ENCODE measurements at places on chromosomes 1 and 21. TPM values are rescaled to one million over a fixed set of nuclear protein-coding genes. Genes with fewer than 3 reads are reported as not detected.
A peak's percentile ranks its signal among the peaks of the same experiment; 100 is the strongest.

DNA sequence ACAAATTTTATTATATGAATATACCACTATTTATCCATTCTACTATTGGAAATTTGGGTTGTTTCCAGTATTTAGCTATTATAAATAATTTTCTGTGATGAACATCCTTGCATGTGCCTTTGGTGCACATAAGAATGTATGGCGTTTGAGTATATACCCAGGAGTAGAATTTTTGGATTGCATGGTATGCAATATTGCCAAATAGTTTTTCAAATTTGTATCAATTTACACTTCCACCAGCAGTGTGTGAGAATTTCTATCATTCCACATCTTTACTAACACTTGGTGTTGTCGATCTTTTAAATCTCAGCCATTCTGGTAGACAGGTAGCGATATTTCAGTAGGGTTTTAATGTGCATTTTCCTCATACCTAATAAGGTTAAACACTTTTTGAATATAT lies 9.2 kb upstream of the FNBP1L start:
- DNase-seq, result no peak

Gene SV2A
- 0.51 TPM for total RNA-seq

Gene OR2M3
- total RNA-seq, result not detected

- DNase-seq, result no peak
These were observed 8.6 kb downstream of the RAP1A start for GRCh38 chr1:111628153-111628552.

Gene KCNK1
- total RNA-seq, result 4.2 TPM

GRCh38 chr1:167927046-167927754 lies 9.3 kb upstream of the DCAF6 start:
- DNase-seq, result no peak

GRCh38 chr1:33782776-33783175 lies 81.1 kb upstream of the HMGB4 start:
- no peak for DNase-seq

- DNase-seq, result no peak
These were observed 52.0 kb downstream of the CD2 start for GRCh38 chr1:116806245-116806644.

Gene COL6A2
- total RNA-seq, result 15.4 TPM

- no peak for DNase-seq
These were observed 37.3 kb upstream of the IL10 start for GRCh38 chr1:206809504-206810084.

Gene FCMR
- total RNA-seq, result 1.8 TPM

Gene MIXL1
- total RNA-seq, result not detected

Gene C1QTNF12
- 1.1 TPM for total RNA-seq

Gene CLEC20A
- not detected for total RNA-seq

GRCh38 chr1:232291681-232292080 lies 338.3 kb downstream of the SIPA1L2 start:
- no peak for DNase-seq

GRCh38 chr1:228894442-228894989 lies 159.2 kb downstream of the RHOU start:
- no peak for DNase-seq

DNA sequence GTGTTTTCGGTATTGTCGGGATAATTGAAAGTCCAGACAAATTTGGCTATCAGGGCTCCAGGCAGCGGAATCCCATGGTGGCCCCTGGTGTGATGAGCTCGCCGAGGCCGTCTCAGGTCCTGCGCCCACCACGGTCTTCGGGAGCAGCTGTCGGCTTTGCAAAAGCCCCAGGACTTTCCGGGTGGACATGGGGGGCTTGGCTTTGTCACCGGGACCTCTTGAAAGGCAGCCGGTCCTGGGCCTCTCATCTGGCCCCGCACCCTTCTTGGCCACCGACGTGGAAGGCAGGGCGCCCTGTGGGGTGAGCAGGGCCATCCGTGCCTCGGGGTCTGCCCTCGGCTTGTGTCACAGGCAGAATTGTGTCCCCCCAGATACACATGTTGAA lies 87.1 kb upstream of the ACTRT2 start:
- no peak for DNase-seq

Gene PRAMEF1
- not detected for total RNA-seq

GRCh38 chr1:94907136-94907535 lies 19.8 kb downstream of the CNN3 start:
- no peak for DNase-seq

- DNase-seq, result no peak
These were observed 15.8 kb downstream of the GADD45A start for GRCh38 chr1:67700692-67701410.

Gene CATSPERE
- 0.19 TPM for total RNA-seq

GRCh38 chr1:14112613-14113012 lies 412.6 kb downstream of the PRDM2 start:
- DNase-seq, result no peak

Gene TMEM201
- total RNA-seq, result 6.5 TPM

DNA sequence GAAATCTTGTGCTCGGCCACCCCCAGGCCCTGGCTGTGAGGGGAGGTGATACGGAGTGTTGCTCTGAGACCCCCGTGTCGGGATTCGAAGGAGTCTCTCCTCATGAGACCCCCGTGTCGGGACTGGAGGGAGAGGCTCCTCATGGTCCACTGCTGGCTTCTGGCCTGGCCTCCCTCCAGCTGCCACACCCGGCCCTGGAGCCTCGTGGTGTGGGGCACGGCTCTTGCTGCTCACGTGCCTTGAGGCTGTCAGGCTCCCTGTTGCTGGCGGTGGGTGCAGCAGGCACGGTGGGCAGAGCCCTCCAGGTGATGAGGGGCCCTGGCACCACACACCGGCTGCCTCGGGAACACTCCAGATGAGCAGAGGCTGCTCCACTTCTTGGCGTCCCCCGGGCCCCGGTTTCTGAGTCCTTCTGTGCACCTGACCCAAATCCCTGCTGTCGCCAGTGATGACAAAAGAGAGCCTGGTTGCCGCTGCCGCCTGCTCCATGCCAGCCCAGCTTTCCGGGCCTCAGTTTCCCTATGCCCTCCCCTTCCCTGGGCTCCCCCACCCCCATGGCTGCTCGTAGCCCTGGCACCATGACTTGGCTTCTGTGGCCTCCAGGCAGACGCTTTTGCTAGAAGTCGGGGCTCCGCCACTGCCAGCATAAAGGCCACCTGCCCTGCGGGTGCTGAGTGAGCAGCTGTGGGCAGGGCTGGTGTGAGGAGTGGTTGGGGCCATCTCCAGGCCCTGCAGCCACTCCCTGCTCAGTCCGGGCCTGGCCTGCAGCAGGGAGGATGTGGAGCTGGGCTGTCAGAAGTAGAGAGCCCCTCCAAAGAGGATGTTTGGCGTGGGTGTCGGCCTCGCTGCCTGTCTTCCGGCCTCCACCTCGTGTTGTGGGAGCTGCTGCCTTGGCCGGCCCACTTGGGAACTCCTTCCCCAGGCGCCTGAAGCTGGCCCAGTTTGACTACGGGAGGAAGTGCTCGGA lies 11.8 kb downstream of the TMEM240 start:
- peak; percentile 55 for DNase-seq

DNA sequence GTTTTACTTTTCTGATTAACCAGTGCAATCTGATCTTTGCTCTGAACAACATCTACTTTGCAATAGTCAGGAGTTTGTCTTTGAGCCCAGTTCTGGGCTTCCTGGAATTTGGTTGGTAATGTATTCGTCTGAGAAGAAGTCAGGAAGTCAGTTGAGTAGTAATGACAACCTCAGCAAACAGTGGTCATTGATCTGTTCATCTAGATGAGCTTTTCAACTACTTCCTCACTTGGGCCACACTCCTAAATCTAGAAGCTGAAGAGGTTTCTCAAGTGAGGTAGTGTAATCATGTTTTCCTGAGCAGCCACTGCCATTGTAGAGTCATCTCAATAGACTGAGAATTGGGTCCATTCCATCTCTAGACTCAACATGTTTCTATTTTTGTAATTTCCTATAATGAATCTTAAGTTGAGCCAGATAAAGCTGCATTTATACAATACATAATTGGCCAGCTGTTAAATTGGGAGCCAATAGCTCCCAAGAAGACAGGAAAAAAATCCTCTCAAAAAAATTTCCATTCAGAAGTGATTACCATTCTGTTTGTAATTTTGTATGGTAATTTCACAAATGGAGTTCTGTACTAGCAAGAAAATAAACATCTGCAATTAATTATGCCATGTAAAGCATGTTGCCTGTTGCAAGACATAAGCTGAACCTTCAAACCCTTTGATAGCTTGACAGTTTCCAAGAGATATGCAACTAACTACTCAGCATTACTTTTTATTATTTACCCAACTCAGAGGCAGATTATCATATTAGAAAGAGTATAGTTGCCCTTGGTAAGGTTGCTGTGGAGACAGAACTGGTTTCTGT lies 49.6 kb downstream of the WDR64 start:
- no peak for DNase-seq

- DNase-seq, result no peak
These were observed 136.7 kb downstream of the FCRL5 start for GRCh38 chr1:157415661-157416060.

DNA sequence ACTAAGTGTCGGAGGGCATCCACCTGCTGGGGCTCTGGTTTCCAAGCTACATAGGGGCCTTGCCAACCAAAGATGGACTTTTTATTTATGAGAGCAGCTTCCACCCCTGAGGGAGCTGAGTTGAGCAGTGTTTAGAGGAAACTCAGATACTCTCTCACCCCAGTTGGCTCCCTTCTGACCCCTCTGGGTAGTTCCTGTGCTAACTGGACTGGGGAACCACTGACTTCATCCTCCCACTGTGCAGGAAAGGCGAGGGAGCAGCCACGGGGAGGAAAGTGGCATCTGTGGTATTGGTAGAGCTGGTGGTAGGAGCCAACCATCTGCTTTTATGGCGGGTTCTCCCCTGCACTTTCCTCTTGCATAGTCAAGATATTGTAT lies 70.4 kb downstream of the MPZL1 start:
- no peak for DNase-seq

- DNase-seq, result no peak
These were observed 43.6 kb downstream of the OLFML3 start for GRCh38 chr1:114022877-114023276.

GRCh38 chr1:60978421-60979357 lies 103.7 kb upstream of the NFIA start:
- DNase-seq, result no peak

- no peak for DNase-seq
These were observed 175.0 kb downstream of the KAZN start for GRCh38 chr1:14773396-14774025.

Gene NBPF6
- total RNA-seq, result not detected

DNA sequence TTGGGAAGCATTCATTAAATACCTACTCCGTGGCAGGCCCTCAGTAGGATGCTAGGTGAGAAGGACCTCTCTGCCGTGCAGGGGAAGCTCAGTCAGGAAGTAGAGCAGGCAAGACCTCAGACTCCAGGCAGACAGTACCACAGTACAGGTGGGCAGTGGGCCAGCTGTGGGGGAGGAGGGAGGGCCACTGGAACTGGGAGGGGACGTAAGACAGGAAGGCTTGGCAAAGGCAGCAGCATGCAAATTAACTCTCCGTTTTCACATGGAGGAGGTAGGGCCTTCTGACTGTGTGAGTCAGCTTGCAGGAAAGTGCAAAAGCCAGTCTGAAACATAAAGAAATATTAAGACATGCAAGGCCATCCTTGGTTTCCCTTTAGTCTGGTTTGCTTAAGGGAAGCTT lies 157.7 kb downstream of the TRIM33 start:
- DNase-seq, result peak; percentile 70

DNA sequence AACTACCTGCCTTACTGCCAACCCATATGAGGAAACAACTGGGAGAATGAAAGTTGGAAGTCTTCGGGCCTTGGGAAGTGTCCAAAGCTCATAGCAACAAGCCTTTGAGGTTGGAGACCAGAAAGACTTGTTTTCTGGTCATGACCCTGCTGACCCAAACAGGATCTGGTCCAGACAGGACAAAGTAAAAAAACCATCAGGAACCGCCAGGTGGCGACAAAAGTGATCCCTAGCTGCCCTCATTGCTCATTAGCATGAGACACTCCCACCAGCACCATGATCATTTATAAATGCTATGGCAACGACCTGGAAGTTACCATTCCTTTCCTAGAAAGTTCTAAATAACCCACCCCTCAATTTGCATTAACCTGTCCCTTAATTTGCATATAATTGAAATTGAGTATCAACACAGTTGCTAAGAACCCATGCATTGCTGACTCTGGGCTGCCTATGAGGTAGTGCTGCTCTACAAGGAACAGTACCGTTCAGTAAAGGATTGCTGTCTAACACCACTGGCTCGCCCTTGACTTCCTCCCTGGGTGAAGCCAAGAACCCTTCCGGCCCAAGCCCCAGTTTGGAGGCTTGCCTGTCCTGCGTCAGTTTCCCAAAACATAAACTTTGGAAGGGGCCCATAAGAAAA lies 89.0 kb downstream of the URB2 start:
- DNase-seq, result peak; percentile 54

Gene SUCO
- 38.3 TPM for total RNA-seq

Gene HES3
- not detected for total RNA-seq

- no peak for DNase-seq
These were observed 1.4 kb upstream of the VANGL1 start for GRCh38 chr1:115640384-115640783.

- DNase-seq, result no peak
These were observed 11.4 kb upstream of the ZNF669 start for GRCh38 chr1:247115545-247115944.
